ENCODE measurements at places on chromosomes 11 and 22.

GRCh38 chr22:17264321-17265052 is 45.3 kb upstream of the ADA2 start:
- no peaks in the 10 kb centered on the region for H3K27me3 ChIP-seq
- H3K4me1 ChIP-seq: peaks cover 12% of the 10 kb centered on the region
- no peak for DNase-seq
- H3K27ac ChIP-seq: no peak overlapping the region
- H3K4me3 ChIP-seq: no peak overlapping the region

DNA sequence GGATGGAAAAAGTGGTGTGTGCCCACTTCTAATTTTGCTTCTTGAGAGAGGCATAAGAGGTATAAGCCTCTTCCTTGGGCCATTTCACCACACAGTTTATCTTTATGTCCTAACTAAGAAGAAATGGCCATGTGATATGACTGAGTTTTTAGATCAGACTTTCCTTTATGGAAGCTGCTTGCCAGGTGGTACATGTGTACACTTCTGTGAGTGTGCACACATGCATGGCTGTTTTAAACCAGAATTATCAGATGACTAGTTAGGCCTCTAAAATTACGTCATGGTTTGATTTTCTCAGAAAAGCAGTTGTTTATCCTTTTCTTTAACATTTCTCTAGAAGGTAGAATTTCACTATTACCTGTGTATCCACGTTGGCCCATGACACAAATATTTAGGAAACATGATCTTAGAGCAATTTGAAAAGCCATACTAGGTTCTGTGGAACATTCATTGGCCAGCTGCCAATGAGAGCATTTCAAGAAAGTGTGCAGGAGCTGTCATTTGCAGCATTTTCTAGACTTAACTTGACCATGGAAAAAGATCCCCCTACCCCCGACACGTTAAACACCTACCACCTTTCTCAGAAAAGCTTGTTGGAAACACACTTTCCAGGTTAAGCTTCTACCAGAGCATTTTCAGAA is 109.2 kb upstream of the GAL start:
- peaks cover 79% of the 10 kb centered on the region for H3K36me3 ChIP-seq
- DNase-seq: no peak
- no peak overlapping the region for H3K27ac ChIP-seq

- H3K4me1 ChIP-seq: peaks cover 28% of the 10 kb centered on the region
- no peak overlapping the region for H3K27ac ChIP-seq
- no peak overlapping the region for H3K4me3 ChIP-seq
- H3K27me3 ChIP-seq: no peaks in the 10 kb centered on the region
- no peak for DNase-seq
Measured at GRCh38 chr11:19721176-19721575, 8.5 kb downstream of the NAV2 start.

DNA sequence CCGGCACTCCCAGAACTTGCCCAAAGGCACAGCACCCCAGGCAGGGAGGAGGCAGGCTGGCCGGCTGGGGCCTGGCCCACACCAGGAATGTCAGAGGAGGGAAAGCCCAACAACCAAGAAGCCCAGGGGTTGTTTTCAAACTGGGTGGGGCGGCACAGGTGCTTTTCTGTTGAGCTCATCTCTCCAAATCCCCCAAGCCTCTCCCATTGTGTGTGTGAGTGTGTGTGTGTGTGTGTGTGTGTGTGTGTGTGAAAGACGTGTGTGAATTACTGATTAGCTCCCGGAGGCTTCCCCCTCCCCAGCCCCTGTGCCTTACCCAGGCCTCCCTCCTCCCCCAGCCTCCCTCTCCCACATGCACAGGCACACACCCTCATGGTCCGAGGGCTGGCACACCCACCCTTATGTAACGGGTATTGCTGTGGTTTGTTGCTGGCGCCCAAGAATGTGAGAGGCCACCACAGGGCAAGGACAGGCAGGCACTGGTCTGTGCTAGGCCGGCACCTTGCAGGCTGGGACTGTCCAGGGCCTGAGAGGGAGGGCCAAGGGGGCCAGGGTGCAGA is 15.9 kb downstream of the TRIM29 start:
- H3K36me3 ChIP-seq: peaks cover 53% of the 10 kb centered on the region
- no peaks in the 10 kb centered on the region for H3K27me3 ChIP-seq
- no peak for DNase-seq
- peak overlapping the region; percentile 1 for H3K4me3 ChIP-seq
- H3K27ac ChIP-seq: peak overlapping the region; percentile 89
- peaks cover 76% of the 10 kb centered on the region for H3K4me1 ChIP-seq

- no peak overlapping the region for H3K4me3 ChIP-seq
- DNase-seq: no peak
- no peaks in the 10 kb centered on the region for H3K36me3 ChIP-seq
- H3K27me3 ChIP-seq: no peaks in the 10 kb centered on the region
- H3K27ac ChIP-seq: no peak overlapping the region
Measured at GRCh38 chr11:66459138-66459778, 7.4 kb upstream of the PELI3 start.

GRCh38 chr11:68349461-68350249 is 37.3 kb downstream of the LRP5 start:
- no peaks in the 10 kb centered on the region for H3K27me3 ChIP-seq
- no peak overlapping the region for H3K4me3 ChIP-seq
- H3K4me1 ChIP-seq: peaks cover 44% of the 10 kb centered on the region

DNA sequence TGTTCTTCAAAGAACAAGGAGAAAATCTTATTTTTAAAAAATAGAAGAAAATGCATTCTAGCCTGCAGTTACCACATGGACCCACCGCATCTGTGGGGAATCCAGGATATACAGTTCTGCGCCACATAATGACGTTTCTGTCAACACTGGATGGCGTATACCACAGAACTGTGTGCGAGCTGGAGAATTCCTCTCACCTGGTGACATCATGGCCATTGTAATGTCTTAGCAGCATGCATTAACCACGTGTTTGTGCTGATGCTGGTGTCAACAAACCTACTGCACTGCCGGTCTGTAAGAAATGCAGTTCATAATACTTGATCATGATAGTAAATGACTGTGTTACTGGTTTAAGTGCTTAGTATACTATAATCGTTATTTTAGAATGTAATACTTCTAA is 174.7 kb downstream of the TBC1D22A start:
- H3K4me1 ChIP-seq: peaks cover 4% of the 10 kb centered on the region
- H3K27ac ChIP-seq: no peak overlapping the region
- H3K36me3 ChIP-seq: no peaks in the 10 kb centered on the region
- no peak overlapping the region for H3K4me3 ChIP-seq
- no peak for DNase-seq
- H3K27me3 ChIP-seq: no peaks in the 10 kb centered on the region

- no peaks in the 10 kb centered on the region for H3K27me3 ChIP-seq
- H3K4me1 ChIP-seq: no peaks in the 10 kb centered on the region
- no peaks in the 10 kb centered on the region for H3K36me3 ChIP-seq
Measured at GRCh38 chr11:49995565-49995964, 13.2 kb upstream of the OR4C12 start.

DNA sequence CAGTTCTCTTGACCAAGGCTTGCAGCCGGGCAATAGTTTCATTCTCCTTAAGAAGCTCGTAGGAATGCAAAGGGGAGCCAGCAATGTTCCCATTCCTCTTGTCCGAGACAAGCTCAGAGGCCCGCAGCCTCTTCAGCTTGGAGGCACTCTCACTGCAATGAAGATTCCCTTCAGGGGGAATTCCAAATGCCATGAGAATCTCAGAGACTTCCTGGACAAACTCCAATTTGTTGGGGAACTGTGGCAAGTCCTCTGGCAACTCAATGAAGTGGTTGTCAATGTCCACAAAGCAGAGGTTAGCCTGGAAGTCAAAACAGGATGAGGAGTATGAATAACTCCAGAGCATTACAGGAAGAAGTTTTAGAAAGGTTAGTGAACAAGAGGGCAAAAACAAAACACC is 84.4 kb downstream of the DENND5A start:
- DNase-seq: no peak
- H3K36me3 ChIP-seq: peaks cover 34% of the 10 kb centered on the region
- H3K4me1 ChIP-seq: no peaks in the 10 kb centered on the region
- no peaks in the 10 kb centered on the region for H3K27me3 ChIP-seq

DNA sequence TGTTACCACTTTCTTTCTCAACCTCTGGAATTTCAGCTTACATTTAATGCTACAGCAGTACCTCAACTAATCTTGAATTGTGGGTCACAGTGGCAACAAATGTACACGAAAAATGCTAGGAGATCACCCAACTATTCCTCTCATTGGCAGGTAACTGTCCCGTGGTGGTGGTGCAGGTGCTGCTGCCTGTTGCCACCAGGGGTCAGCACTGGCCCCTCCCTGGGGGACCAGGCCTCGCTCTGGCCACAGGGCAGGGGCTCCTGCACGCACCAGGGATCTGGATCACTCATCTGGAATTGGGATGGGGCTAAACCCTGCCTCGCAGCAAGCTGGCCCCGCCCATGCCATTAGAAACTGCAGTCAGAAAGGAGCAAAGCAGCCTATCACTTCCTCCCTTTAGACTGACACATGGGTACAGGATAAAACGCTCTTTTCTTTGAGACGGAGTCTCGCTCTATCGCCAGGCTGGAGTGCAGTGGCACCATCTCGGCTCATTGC is 6.9 kb upstream of the POLDIP3 start:
- H3K4me3 ChIP-seq: no peak overlapping the region
- DNase-seq: peak; percentile 87
- peaks cover 41% of the 10 kb centered on the region for H3K4me1 ChIP-seq
- no peaks in the 10 kb centered on the region for H3K27me3 ChIP-seq
- H3K36me3 ChIP-seq: peaks cover 55% of the 10 kb centered on the region

DNA sequence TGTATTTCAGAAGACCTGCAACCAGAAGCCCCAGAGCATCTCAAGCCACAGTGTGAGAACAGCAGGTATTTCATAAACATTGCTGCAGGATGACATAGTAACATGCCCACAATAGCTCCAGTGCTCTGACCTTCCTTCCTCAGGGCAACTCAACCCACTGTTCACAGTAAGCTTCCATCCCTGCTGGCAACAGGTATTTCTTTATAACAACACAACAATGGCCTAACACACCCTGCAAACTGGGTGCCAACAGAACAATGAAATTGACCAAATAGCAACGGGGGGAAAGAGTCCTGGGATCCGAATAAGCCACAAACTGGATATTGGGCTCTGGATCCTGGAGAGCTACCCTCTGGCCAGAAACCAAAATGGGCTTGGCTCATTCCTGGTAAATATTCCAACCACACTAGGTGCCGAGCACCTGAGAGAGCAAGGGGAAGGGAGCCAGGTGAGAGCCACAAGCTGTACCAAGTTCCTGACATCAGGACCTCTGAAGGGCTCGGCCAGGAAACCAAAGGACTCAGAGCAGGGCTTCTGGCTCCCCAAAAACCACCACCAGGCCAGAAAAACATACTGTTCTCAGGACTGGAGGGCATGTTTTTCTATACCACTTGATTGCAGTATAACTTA is 99.5 kb downstream of the MICAL3 start:
- H3K4me1 ChIP-seq: peaks cover 49% of the 10 kb centered on the region
- no peaks in the 10 kb centered on the region for H3K36me3 ChIP-seq
- H3K27ac ChIP-seq: no peak overlapping the region
- H3K4me3 ChIP-seq: no peak overlapping the region

GRCh38 chr22:49825436-49825835 is 2.2 kb downstream of the BRD1 start:
- H3K4me3 ChIP-seq: peak overlapping the region; percentile 91
- H3K36me3 ChIP-seq: peaks cover 39% of the 10 kb centered on the region
- DNase-seq: no peak
- H3K27ac ChIP-seq: no peak overlapping the region
- peaks cover 57% of the 10 kb centered on the region for H3K4me1 ChIP-seq

DNA sequence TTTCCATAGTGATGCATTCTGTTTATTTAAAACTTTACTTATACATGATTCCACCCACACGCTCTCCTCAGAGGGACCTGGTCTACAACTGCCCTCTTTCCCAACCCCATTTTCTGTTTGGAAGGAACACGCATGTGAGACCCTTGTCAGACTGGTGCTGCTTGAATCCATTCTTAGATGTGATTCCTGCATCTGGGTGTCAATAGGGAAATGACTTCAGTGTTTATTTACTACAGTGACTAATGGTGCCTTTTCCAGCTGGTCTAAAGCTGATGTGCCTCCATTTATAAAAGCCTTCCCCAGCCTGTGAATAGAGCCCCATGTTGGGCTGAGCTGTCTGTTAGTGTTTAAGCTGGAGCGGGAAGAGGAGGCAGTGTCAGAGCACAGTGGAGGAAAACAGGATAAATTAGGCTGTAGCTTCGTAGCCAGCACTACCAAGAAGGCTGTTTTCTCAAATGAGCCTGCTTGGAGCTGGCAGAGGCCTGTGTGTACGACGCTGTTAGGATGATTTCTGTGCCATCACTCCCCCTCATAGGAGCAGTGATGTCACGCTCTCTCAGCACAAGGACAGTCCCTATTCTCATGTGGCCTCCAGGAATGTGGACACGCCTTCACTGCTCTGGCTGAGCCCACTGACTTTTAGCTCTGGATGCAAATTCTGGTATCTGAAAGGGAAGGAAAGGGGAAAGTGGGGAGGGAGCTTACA is 18.9 kb upstream of the C11orf96 start:
- H3K27me3 ChIP-seq: no peaks in the 10 kb centered on the region
- peaks cover 44% of the 10 kb centered on the region for H3K4me1 ChIP-seq
- H3K27ac ChIP-seq: peak overlapping the region; percentile 72

GRCh38 chr22:41638748-41639147 is 17.7 kb downstream of the XRCC6 start:
- H3K27ac ChIP-seq: no peak overlapping the region
- H3K4me3 ChIP-seq: no peak overlapping the region
- H3K4me1 ChIP-seq: peaks cover 4% of the 10 kb centered on the region
- no peak for DNase-seq

- peak; percentile 76 for DNase-seq
- H3K27me3 ChIP-seq: peaks cover 48% of the 10 kb centered on the region
- no peaks in the 10 kb centered on the region for H3K36me3 ChIP-seq
- peaks cover 26% of the 10 kb centered on the region for H3K4me1 ChIP-seq
- H3K27ac ChIP-seq: peak overlapping the region; percentile 29
Measured at GRCh38 chr22:48492366-48493320, 1335.0 kb downstream of the BRD1 start.

DNA sequence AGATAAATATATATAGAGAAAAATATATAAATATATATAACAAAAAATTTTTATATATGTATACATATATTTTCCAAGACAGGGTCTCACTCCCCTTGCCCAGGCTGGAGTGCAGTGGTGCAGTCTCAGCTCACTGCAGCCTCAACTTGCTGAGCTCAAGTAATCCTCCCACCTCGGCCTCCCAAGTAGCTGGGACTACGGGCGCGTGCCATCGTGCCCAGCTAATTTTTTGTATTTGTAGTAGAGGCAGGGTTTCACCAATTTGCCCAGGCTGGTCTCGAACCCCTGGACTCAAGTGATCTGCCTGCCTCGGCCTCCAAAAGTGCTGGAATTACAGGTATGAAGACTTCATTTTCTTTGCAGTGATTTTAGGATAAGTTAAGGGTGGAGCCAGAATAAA is 38.9 kb upstream of the SEPTIN5 start:
- no peaks in the 10 kb centered on the region for H3K36me3 ChIP-seq
- DNase-seq: peak; percentile 16
- H3K4me3 ChIP-seq: no peak overlapping the region
- H3K4me1 ChIP-seq: peaks cover 5% of the 10 kb centered on the region

GRCh38 chr11:38582151-38582550 is 1984.1 kb upstream of the RAG2 start:
- H3K36me3 ChIP-seq: no peaks in the 10 kb centered on the region
- no peak overlapping the region for H3K27ac ChIP-seq
- H3K4me3 ChIP-seq: no peak overlapping the region
